ENCODE measurements at places on chromosomes 4 and X.

DNA sequence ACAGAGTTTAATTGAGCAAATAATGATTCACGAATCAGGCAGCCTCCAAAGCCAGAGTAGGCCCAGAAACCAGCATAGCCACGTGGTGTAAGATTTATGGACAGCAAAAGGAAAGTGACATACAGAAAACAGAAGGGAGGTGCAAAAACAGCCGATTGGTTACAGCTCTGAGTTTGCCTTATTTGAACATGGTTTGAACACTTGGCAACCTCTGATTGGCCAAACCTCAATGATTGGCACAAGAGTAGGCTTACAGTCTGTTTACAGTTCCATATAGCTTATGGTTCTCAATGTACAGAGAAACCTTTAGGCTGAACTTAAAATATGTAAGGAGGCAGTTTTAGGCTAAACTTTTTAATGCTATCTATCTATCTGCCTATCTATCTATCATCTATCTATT is 394.8 kb downstream of the CFAP47 start:
- no peak for DNase-seq

- peak; percentile 44 for DNase-seq
Measured at GRCh38 chr4:150079081-150079581, 886 bp downstream of the DCLK2 start.

GRCh38 chrX:24166078-24166477 is 16.5 kb downstream of the ZFX start:
- DNase-seq, result no peak

DNA sequence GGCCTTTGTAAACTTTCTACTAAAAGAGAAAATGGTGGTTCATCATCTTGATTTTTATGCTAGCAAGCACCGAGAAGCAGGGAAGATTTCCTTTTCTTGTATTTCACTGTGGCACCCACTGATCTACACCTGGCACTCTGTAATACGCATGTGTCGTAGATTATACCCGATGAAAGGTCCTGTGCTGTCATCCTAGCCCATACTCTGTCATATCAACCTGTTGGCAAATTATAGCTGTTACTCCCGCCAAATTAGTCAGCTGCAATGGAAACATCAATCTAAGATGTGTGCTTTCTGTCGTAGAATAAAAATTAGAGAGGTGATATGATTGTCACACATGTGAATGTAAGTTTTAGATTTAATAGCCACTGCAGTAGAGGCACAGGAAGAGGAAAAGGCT is 263.4 kb upstream of the PITX2 start:
- DNase-seq, result no peak

- DNase-seq, result no peak
Measured at GRCh38 chr4:73704314-73705055, 35.9 kb upstream of the CXCL8 start.

DNA sequence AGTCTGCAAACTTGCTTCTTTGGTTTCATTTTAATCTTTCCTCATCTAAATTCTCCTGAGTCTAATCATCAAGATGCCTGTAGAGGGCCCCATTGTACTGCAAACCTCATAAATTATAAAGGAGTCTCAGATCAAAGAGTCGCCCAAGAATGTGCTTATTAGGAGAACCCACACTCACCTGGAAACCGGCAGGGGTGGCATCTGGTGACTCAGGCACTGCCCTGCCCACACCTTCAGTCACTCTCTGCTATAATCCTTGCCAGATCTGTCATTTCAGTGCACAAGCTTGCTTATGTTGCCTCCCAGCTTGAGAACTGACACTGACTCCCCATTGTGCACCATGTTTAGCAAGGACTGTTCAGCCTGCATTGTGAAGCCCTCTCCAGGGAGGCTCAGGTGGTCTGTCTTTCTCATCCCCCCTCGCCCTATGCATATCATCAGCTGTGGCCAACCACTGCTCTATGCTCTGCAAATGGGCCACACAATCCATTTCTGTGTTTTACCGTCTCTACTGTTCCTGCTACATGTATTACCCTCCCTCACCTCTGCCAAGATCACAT is 12.4 kb downstream of the EPGN start:
- peak; percentile 27 for DNase-seq

GRCh38 chr4:5009796-5010195 is 9.5 kb downstream of the CYTL1 start:
- no peak for DNase-seq

- DNase-seq, result peak; percentile 24
Measured at GRCh38 chr4:139223682-139224317, 46.8 kb upstream of the ELF2 start.

- DNase-seq, result no peak
Measured at GRCh38 chr4:152229782-152230289, 306.1 kb downstream of the FBXW7 start.

GRCh38 chr4:114866901-114867670 is 246.3 kb downstream of the NDST4 start:
- DNase-seq, result no peak

GRCh38 chr4:98643755-98644154 is 14.7 kb downstream of the TSPAN5 start:
- no peak for DNase-seq

- no peak for DNase-seq
Measured at GRCh38 chr4:70725633-70726032, 3.9 kb downstream of the RUFY3 start.

DNA sequence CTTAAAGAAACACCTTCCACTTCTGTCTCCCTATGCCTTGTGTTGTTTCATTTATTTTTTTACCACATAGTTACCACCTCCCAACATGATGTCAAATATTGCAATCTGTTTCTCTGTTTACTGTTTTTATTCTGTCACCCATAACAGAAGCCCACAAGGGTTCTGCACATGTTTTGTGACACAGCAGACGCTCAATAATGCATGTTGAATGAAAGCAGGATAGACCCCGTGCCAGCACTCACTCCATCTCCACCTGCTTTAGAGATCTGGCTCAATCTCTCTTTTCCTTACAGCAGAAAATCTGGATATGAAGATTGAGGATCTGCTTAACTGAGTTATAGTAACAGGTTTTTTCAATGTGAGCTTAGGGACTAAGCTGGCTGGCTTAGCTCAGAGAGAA is 116.8 kb upstream of the NUDT10 start:
- DNase-seq, result no peak

DNA sequence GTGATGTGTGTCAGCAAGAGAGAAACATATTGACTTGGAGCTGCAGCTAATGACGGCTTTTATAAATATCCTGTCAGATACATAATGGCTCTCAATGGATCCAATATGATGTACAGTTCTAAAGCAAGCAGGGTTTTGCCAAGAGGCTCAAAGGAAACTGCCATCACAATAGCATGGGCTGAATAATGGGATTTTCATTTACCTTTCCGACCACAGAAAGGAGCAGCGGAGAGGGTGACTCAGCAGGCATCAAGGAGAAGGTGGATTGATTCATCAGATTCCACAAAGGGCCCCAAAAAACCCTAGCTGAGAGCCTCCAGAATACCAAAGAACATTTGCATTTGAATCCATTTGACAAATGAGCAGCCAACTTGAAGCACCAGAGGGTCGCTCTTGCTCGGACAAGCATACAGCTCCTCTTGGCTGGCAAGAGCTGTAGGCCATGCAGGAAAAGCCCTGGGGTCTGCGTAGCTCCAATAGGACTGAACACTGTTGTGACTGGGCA is 355.7 kb upstream of the NOCT start:
- DNase-seq, result no peak

- no peak for DNase-seq
Measured at GRCh38 chrX:152638443-152638904, 779 bp downstream of the GABRQ start.

GRCh38 chrX:149910178-149910695 is 19.1 kb upstream of the HSFX4 start:
- DNase-seq, result no peak

GRCh38 chr4:86048426-86048825 is 311.4 kb downstream of the MAPK10 start:
- DNase-seq, result no peak
